NCI-H460 (cell line): ENCODE measurements at places on chromosomes 13 and 19. TPM values are rescaled to one million over a fixed set of nuclear protein-coding genes. Genes with fewer than 3 reads are reported as not detected.

DNA sequence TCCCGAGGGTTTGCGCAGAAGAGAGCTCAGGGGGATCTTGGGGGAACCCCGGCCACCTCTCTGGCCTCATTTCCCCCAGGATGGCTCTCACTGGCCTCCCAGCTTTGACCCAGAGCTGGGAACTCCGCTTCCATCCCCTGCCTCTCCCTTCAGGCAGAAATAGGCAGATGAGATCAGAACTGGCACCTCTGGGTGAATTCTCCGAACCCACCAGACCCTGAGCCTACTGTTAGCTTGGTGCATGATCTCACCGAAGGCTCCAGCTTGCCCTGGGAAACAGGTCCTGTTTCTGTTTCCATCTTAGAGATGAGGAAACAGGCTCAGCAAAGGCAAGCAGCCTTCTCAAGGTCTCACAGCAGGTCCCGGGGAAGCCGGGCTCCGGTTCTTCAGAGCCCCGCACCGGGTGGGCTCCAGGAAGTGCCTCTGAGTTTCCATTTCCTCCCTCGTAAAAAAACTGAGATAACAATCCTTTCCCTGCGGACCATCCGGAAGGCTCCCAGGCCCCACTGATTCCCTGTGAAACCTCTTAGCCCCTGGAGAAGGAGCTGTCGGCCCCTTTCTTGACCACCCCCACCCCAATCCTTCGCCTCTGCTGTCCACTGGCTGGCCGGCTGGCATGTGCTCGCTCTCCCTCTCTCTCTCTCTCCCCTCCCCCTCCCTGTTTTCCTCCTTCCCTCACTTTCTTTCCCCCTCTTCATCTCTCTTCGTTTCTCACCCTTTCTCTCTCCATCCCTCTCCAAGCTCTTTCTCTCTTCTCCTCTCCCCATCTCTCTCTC lies 2.1 kb downstream of the NECTIN2 start:
- no peak for DNase-seq

DNA sequence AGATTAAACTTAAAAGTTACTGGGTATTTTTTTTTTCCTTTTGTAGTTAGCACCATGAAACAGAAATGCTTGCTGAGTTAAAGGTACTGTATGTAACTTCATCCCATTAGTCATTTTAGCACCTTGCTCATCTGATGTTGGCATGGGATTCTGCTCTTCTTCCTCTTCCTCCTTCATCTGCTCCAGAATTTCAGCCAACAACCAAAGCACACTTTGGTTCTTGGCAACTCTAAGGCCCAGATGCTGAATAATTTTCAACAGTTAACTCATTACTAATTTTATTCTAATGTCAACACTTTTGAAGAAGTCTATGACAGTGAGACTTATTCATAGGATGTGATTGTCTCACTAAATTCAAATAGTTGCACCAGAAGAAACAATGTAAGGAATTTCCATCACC lies 359.2 kb downstream of the KCTD12 start:
- DNase-seq = no peak

GRCh38 chr13:110377178-110377825 lies 70.2 kb downstream of the COL4A2 start:
- DNase-seq = no peak

DNA sequence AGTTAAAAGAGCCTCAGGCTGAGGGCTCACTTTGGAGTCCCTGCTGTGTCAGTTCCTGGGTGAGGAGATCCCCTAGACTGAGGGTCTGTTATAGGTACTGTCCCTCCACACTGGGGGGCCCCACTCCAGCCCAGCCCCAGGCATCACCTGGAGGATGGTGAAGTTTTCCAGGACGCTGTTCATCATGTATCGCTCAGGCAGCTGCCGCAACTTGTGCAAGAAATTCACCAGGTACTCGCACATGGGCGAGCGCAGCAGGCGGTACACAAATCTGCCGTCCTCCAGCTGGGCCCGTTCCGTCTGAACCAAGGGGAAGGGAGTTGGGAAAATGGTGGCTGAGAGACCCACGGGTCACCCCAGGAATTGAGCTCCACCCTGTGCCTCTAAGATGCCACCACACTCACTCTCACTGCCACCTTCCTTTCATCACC lies 7.1 kb downstream of the CD37 start:
- DNase-seq = no peak

The ZSCAN5C gene
- total RNA-seq = not detected in 2 replicates
